ENCODE measurements at places on chromosomes 4 and X. TPM values are rescaled to one million over a fixed set of nuclear protein-coding genes. Genes with fewer than 3 reads are reported as not detected.

DNA sequence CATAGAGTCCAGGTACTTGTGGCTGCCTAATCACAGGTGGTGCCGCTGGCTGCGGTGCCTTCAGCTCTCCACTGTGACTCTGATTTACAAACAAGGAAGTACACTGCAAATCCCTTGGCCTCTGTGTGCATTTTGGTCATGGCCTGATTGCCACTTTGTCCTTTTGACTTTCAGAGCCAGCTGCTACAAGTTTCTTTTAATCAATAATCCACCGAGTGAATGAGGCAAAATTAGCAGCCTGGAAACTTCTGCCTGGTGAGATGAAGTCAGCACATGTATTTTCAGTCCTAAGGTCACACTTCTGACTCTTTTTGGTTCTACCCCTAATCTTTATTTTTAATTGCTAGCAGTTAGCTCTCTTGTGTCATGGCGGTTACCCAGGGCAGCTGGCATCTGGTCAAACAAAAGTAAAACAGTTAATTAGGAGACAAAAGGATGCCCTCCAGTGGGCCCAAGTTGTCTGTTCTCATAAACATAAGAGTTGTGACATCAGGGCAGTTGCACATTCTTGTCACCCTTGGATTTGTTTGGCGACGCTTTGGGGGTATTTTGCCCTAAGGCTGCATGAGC lies 62.3 kb upstream of the LNX1 start:
- no peak for DNase-seq

Gene CTAG2
- not detected for polyA plus RNA-seq

GRCh38 chr4:41722181-41722580 lies 26.3 kb downstream of the PHOX2B start:
- no peak for DNase-seq

Gene RHOXF1
- not detected for polyA plus RNA-seq

DNA sequence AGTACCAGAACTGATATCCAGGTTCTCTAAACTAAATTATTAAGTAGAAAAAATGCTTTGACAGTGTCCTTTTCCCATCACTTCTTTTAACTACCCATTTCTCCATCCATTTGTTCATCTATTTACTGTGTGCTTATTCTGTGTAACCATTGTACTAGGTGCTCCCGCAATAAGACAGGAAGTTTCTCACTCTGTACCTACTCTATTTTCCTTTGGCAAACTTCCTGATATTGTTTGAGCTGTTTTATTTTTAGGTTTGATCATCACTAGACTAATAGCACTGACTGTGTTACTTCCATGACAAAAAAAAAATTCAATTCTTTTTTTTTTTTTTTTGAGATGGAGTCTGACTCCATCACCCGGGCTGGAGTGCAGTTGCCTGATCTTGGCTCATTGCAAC lies 102.5 kb upstream of the CASK start:
- DNase-seq = no peak

DNA sequence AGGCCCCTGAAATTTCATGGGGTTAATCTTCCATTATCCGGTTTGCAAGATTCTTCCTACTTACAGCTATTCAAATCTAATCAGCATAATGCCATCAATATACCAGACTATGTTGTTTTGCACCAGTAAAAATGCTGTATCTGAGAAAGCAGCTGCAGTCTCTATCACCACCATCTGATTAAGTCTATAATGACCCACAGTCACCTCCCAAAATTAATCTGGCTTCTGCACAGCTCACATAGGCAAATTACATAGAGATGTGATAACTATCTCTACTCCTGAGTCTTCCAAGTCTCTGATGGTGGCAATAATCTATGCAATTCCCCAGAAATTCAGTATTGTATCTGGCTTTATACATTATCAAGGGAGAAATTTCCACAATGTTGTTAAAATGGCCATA lies 113.2 kb downstream of the STPG2 start:
- no peak for DNase-seq

Gene ATP8A1
- 7.1 TPM for polyA plus RNA-seq

- no peak for DNase-seq
These were observed 426.1 kb downstream of the MID1IP1 start for GRCh38 chrX:39227371-39227770.
